ENCODE measurements at places on chromosomes 3 and 15. TPM values are rescaled to one million over a fixed set of nuclear protein-coding genes. Genes with fewer than 3 reads are reported as not detected.

Gene MAGI1
- 30.0 TPM for total RNA-seq

Gene CLRN1
- not detected for total RNA-seq

- DNase-seq: no peak
Observed at GRCh38 chr3:153400641-153401040, 238.6 kb downstream of the RAP2B start.

DNA sequence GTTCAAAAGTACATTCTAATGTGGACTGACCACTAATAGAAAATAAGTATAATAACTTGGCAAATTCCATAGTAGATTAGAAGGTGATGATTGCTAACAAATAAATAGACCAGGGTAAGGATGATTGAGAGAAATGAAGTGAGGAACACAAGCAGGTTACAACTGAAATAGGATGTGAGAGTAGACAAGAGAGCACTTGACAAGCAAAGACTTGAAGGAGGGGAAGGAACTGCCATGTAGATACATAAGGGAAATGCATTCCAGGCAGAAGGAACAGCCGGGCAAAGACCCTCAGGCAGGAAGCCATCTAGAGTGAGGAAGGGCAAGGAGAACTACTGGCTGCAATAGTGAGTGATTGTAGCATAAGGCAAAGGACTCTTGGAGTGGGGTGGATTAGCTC is 5.0 kb downstream of the PLA1A start:
- no peak for DNase-seq

- peak; percentile 82 for DNase-seq
Observed at GRCh38 chr3:120908030-120908794, at the start of gene STXBP5L. TSS of gene STXBP5L (plus strand) at chr3:120908205. CDS start at chr3:120909579, 1,374 bp downstream.

Gene USF3
- 14.5 TPM for total RNA-seq

DNA sequence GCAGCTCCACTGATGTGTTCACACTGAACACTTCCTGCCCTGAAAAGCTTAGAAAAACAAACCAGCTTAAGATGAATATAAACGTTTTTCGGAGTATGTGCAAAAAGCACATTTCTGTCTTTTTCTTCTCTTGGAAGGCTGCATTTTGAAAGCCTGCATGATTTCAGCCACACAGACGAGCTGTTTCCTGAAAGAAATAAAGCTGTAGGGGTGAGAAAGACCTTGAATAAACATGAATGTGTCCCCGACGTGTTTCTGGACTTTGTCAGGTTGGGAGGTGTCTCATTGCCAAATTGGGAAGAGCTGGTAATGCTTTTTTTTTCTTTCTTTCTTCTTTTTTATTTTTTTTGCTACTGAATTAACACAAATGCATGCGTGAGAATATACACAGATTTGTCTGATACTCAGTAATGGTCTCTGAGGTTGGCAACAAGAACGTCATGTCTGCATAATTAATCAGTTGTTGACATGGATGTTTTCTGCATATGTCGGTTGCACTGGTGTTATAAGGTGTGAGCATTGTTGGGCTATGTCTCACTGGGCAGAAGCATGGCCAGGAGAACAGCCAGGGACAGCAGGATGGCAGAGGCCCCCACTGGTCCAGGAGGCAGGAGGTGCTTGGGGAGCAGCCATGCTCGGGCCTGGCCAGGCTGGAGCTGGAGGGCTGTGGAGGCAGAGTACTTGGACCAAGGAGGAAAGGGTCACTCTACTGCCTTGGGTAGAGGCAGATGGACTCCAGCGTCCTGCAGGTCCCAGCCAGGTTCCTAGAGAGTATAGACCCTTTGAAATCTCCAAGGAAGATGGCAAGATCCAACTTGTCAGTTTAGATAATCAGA is 39.0 kb downstream of the ADAMTSL3 start:
- DNase-seq: no peak

GRCh38 chr15:79494963-79495755 is 63.0 kb downstream of the MINAR1 start:
- DNase-seq: no peak

DNA sequence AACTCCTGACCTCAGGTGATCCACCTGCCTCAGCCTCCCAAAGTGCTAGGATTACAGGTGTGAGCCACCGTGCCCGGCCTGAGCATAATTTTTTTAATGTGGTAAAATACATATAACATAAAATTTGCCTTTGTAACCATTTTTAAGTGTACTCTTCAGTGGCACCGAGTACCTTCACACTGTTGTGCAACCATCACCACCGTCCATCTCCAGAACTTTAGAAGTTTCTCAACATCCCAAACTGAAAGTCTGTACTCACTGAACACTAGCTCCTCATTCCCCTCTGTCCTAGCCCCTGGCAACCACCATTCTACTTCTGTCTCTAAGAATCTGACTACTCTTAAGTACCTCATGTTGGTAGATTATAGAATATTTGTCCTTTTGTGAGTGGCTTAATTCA is 35.2 kb downstream of the LRIG1 start:
- no peak for DNase-seq

Gene PROS1
- 41.1 TPM for total RNA-seq

- DNase-seq: no peak
Observed at GRCh38 chr3:45623393-45623792, 28.8 kb downstream of the LIMD1 start.

DNA sequence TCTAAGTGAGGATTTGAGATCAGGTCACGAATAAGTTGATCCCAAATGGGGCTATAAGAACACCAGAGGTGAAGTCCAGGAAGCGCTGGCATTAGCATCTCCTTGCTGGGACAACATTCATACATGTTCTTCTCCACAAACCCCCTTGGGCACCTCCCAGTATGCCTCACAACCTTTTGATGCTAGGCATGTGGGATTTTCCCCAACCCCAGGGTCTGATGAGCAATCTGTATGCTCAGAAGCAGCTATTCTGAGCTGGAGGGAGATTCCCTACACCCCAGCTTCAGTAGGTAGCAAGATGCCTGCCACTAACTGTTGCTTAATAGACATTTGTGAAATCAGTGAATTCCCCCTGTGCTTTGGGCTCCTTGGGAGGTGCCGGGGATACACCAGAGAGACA is 32.2 kb downstream of the SLC6A11 start:
- DNase-seq: no peak

- DNase-seq: no peak
Observed at GRCh38 chr15:69194854-69195253, 34.4 kb downstream of the GLCE start.

- DNase-seq: no peak
Observed at GRCh38 chr3:57740027-57740426, 16.1 kb upstream of the SLMAP start.

Gene KNG1
- 0.21 TPM for total RNA-seq

DNA sequence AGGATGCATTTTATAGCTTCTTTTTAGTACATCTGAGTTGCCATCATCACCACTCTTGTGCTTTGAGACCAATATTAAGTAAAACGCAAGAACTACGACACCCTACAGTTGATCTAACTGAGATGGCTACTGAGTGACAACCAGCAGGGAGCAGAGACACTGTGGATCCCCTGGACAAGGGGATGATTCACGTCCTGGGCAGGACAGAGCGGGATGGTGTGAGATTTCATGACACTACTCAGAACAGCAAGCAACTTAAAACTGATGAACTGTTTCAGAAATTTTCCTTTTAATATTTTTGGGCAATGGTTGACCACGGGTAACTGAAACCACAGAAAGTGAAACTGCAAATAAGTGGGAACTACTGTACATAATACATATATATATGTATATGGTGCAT is 299.2 kb downstream of the ADAMTS17 start:
- DNase-seq: no peak

DNA sequence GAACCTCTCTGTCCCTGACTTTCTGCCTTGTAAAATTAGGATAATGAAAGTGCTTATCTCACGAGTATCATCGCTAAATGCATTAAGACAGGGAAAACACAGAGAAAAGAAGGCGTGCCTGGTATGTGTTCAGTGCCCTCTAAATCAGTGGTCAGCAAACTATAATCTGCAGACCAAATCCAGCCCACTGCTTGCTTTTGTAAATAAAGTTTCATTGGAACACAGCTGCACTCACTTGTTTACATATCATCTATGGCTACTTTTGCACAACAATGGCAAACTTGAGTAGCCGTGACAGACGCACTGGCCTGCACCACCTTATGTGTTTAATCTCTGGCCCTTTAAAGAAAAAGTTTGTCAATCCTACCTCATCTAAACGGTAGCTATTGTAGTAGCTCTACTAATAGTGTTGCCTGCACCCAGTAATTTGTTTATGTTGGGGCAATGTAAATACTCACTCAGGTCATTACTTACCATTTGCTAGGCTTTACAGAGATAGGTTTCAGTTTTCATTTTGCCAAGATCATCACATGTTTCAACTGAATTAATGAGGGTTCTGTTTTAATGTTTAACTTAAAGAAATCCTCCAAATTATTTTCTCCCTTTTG is 229.4 kb downstream of the FEZF2 start:
- no peak for DNase-seq

Gene TMEM40
- 4.8 TPM for total RNA-seq

DNA sequence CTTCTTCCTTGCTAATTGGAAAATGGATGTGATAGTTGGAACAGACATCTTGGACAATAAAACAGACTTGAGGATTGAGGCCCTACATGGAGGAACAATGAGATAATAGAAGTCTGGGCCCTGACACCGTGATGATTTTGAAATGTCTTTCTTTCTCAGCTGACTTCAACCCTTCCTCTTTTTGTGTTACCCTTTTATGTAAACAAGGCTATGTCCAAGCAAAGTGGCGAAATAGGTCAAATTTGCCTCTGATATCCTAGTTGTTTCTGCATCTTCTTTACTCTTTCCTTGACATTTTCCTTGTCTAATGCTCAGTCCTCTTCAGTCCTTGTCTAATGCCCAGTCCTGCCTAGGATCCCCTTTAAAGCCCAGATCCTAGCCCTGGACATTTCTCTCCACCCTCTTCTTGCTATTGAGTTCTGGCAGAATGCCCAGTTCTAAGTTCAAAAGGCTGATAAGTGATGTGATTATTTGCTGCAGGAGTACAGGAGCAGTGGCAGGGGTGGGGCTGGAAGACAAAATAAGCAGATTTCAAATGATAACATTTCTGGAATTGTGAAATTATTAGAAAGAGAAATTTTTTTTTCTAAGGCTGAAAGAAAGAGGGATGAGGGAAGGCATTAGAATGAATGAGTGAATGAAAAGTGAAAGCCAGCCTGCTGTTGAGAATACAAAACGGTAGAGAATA is 6.5 kb upstream of the VPS8 start:
- DNase-seq: no peak

DNA sequence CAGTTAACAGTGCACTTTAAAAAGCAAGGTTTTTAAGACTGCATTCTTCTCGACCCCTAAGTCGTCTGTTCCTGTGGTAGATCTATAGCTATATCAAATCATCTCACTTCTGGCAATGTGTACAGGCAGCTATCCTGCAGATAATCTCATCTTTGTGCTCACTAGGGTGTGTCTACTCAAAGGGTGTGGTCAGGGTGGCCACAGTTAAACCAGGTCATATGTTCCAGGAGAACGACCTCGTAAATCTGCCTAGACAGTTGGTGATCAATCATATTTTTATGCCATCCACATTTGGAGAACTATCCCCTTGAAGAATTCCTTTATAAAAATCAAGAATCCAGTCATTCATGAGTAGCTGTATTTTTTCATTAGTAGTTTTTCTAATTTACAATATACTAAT is 3.0 kb downstream of the VEPH1 start:
- DNase-seq: no peak

Gene SI
- total RNA-seq: not detected

Gene PROK2
- total RNA-seq: 0.94 TPM

Gene TMC3
- total RNA-seq: not detected

- DNase-seq: no peak
Observed at GRCh38 chr15:59278120-59278519, 71.5 kb downstream of the LDHAL6B start.

Gene XRN1
- 16.9 TPM for total RNA-seq

DNA sequence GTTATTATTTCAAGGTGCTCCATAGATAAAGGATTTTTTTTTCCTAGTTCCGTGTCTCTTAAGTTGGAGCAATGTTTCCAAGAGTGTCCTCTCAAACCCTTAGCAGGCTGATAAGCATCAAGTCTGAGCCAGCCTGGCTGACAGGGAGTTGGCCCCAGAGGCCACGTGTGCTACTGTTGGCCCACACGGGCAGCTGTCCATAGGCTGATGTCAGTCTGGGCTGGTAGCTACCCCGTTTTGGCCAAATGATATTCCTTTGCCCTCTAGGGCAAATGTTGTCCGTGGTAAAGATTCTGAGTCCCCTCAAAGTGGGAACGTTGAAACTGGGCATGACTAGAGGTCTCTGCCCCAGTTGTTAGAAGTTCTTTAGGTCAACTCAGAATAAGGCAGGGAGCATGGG is 99.4 kb downstream of the FLNB start:
- DNase-seq: no peak

DNA sequence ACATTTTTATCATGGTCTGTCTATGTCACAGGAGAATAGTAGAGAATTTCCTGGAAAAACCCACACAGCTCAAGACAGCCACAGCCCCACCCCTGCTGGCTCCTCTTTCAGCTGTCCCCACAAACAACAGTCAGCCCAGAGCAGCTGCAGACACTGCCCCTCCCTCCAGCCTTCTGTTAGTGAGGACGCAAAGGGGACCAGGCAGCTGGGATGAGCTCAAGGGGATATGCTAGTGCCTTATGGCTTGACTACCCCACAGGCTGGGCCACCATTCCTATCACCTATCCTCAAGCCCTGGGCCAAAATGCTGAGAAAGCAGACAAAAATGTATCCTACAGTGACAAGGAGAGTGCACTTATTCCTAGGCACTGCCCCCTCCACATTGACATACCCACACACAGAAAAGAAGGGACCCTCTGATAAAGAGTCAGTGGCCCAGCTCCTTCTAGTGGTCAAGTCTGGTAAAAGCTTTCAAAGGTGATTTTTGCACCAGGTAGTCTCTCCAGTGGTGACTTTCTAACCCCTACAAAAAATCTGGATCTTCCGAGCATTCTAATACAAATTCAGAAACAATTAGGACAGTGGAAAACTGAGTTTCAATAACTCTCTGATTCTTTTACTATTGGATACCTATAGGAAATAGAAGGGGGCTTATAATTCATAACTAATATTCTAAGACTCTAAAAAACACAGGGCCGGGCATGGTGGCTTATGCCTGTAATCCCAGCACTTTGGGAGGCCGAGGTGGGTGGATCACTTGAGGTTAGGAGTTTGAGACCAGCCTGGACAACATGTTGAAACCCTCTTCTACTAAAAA is 3.0 kb upstream of the MAP1A start:
- DNase-seq: peak; percentile 59

Gene PPM1L
- total RNA-seq: 39.0 TPM

All from left cardiac atrium (tissue), 4 donors.